ENCODE measurements at places on chromosomes 4 and X.

DNA sequence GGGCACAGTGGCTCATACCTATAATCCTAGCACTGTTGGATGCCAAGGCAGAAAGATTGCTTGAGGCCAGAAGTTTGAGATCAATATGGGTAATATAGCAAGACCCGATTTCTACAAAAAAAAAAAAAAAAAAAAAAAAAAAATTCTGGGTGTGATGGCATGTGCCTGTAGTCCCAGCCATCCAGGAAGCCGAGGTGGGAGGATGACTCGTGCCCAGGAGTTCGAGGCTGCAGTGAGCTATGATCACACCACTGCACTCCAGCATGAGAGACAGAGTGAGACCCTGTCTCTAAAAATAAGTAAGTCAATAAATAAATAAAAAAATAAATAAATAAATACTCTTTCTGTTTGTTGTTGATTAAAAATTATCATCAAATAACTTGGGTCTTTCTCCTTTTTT lies 62.4 kb upstream of the BMPR1B start:
- no peak for DNase-seq

- no peak for DNase-seq
Measured at GRCh38 chr4:107586371-107586770, 133.7 kb downstream of the PAPSS1 start.

- DNase-seq, result no peak
Measured at GRCh38 chrX:133646719-133647116, 231.4 kb upstream of the GPC4 start.

DNA sequence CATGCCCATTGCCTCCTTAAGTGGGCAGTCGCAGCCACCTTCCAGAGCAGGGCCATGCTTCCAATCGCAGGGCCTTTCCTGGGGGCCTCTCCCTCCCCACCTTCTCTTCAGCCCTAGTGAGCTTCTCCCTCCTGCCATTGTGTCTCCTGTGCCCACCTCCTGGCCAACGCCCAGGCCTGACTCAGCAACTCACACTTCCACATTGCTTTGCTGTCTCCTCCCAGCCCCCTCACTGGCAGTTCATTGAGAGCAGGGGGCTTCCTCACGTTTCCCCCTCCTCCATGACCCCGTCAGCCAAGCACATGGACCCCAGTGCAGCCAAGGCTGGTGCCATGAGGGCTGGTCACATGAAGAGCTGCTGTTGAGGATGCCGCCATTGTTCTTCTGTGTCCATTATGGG lies 25.9 kb downstream of the HTRA3 start:
- DNase-seq, result no peak

GRCh38 chr4:98290511-98290910 lies 29.3 kb downstream of the RAP1GDS1 start:
- DNase-seq, result peak; percentile 21

DNA sequence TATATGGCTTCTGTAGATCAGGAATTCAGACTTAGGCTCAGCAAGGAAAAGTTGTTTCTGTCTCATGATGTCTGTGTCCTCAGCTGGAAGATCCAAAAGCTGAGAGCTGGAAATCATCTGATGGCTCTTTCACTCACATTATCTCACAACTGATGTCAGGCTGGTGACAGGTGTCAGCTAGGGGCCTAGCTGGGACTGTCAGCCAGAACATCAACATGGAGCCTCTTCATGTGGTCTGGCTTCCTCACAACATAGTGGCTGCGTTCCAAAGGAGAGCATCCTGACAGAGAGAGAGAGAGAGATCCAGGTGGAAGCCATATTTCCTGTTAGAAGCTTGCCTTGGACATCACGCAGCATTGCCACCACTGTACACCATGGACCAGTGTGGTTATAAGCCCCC lies 10.6 kb upstream of the INTS6L start:
- no peak for DNase-seq

GRCh38 chr4:53306729-53307128 lies 59.1 kb downstream of the SCFD2 start:
- no peak for DNase-seq

GRCh38 chr4:174869339-174869738 lies 40.3 kb upstream of the GLRA3 start:
- DNase-seq, result no peak

DNA sequence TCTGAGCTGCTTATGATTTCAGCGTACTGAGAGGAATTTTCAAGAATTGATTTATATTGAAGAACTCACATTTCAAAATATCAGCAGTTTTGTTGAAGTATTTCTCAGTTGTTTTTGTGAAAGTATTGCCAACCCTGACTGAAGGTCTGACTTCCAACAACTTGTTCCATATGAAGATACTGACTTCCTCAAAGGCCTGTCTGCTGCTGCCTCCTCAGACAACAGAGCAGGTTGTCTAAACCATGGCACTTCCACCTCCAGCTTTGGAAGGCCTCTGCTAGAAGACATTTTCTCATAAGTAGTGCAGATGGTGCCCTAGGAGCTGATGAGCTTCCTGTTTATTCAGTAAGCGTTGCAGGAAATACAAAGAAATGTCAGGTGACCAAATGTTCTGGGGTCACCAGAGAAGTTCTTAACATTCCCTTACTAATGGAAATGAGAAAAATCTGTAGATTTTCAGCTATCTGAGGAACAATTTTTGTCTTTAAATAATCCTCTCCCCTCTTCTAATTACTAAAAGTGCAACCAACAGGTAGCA lies 28.8 kb downstream of the FGF2 start:
- DNase-seq, result peak; percentile 3

DNA sequence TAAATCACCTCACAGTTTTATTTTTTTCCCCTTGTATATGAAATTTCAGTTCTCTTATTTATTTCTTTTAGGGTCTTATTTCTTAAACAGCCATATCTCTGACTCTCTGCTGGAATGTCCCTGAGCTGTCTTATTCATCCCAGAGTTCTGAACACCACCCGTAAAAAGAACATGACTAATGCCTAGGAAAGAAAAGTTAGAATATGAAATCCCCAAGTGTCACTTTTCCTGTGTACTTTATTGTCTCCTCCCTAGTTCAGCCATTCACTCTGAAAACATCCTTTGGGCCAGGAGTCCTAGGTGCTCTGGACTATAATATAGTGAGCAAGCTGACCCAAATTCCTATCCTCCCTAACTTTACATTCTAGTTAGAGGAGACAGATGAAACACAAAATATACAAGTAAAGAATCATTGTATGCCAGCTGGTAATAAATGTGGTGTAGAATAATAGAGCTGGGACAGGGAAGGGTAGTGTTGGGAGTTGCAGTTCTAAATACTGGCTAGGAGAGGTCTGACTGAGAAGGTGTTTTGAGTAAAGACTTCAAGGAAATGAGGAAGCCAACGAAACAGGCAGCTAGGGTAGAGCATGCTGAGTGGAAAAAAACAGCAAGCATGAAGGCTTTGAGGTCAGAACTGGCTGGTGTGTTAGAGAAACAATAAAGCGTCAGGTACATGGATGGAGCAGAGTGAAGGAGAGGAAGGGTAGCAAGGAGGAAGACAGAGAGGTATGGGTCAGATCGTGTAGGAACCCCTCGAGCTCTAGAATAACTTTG lies 40.6 kb upstream of the FTHL17 start:
- DNase-seq, result no peak

DNA sequence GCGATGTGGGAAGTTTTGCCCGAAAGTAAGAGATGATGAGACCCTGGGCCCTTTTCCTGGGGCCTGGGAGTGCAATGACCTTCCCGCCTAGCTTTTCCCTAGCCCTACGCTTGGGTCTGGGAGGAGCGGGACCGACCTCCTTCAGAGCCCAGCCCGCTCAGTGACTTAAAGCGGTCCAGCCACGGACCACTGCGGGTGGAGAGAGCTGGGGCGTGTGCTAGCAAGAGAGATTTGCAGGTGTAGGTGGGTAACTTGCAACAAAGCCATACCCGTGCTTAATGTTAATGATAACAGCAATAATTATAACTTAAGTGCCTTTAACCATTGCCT lies 503 bp upstream of the PDE5A start:
- DNase-seq, result no peak

DNA sequence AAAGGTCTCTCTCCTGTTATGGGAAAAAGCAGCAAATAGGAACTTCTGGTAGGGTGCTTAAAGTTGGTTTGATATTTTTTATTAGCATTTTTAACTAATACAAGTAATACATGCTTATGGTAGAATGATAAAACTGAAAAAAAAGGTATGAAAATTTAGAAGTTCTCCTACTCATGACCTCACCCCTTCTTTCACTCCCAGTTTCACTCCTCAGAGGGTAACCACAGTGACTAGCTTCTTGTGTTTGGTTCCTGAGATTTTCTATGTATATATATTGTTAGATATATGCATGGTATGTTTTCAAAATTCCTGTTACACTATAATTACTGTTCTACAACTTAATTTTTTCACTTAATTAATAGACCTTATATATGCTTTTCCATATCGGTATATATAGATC lies 66.5 kb downstream of the AR start:
- no peak for DNase-seq

GRCh38 chrX:2401201-2401589 lies 99.6 kb downstream of the DHRSX start:
- DNase-seq, result no peak

- DNase-seq, result no peak
Measured at GRCh38 chr4:25007598-25007997, 23.1 kb downstream of the LGI2 start.

DNA sequence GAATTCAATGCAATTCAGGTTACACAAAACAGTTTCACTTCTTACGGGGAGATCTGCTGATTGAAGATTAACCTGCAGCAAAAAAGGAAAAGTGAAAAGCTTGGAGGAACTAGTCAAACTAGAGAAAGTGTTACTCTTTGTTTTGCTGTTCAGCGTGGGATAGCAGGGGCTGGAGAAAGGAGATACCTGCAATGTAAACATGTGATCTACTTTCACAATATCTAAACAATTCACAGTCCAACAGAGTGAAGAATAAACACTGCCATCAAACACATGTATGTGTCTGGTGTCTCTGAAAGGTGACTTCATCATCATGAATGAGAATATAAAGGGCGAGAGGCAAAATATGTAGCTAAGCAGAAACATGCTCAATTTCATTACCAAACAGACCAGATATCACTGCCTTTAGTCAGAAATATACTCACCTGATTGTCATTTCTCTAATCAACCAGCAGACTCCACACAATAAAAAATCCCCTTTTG lies 26.4 kb downstream of the NIPAL1 start:
- no peak for DNase-seq

DNA sequence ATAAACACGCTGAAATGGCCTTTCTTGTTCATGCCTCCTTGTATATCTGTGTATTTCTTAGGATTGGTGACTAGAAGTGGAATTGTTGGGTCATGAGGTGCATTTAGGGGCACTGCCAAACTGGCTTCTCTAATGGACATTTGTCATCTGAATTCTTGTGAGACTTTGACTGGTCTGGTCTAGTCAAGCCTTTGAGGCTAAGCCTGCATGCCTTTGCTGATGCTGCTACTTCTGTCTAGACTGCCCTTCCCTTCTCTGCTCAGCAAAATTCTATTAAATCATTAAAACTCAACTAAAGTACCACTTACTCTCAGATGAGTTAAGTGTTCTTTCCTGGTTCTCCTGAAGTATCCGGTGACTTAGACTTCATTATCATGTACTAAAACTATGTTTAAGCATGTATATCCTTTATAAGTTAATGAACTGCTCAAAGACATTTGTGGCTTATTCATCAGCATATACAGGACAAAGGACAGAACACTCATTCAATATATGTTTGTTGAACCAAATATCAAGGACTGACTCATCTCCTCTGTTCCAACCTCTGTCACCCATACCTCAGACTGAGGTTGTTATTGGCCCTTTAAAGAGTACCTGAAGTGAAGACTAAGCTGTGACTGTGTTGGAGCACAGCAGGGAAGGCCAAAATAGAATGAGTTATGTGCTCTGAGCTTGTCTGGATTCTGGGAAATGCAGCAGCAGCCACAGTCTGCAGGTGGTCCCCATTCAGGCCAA lies 9.0 kb downstream of the TCEAL1 start:
- no peak for DNase-seq

DNA sequence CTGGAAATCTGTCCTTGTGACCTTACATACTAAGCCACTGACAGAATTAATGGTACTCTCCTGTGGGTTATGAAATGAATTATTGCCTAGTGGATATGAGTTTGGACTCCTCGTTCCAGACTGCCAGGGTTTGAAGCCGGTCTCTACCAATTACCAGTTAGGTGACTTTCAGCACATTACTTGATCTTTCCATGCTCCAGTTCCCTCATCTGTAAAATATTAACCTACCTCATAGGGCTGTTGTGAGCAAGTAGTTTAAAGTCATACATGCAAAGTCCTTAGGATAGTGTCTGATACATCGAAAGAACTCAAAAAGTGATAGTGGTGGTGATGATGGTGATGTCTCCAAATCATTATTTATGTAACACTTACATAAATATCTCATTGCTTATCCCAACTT lies 373.5 kb upstream of the ARX start:
- DNase-seq, result no peak

DNA sequence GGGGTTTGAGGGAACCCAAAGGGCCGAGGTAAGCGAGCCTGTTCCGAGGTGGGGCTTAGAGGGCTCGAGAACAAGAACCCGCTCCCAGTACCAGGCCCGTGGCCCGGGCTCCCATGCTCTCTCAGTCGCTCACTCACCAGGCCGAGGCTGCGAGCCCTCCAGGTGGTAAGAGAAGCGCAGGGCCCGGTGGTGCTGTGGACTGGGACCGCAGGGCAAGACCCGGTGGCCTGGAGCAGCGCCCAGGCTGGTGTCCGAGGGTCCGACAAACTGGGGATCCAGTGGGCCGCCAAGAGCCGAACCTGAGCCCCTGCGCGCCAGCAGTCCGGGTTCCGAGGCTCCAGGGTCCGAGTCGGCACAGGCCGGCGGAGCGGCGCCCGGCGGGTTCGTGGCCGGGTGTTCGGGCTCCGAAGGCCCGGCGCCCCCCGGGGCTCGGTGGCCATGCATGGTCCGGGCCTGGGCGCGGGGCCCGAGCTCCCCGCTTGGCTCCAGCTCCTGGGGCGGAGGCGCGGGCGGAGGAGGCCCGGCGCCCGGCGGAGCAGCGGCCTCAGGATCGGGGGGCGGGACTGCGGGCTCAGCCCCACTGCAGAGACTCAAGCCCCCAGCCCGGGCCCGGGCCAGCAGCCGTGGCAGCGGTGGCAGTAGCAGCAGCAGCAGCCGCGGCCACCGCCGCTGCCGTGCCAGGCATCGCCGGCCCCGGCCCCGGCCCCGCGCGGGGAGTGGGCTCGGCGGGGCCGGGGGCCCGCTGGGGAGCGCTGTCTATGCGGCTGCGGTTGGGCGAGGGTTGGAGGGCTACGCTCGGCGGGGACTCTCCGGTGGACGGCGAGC lies 833 bp downstream of the FGD1 start:
- no peak for DNase-seq

DNA sequence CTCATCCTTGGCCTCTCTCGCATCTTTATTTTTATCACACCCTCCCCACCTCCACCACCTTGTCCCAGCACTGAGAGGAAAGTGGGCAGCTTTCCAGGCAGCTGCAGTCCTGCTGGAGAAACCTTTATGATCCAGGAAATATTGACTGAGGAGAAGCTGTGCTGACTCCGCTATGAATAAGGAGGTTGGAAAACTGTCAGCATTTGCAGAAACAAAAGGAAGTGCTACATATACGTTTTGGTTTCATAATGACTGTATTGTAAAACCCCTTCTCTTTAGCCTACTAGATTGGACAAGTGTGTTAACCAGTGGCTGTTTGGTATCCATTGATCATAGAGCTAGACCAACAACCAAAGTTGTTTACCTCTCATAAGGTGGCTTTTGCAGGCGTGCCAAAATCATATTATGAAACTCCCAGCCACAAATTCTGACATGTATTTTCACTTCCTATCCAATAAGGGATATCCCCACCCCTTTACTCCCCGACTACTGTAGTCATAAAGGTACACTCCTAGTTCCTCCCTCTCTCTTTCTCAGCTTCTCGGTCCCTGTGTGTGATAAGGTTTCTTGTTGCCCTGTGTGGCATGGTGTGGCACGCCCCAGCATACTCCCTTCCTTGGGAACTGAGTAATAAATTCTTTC lies 88.4 kb downstream of the GPR143 start:
- DNase-seq, result no peak

Data from hematopoietic multipotent progenitor cell treated with erythropoietin and hydrocortisone succinate and interleukin-3 and kit ligand, for 4 days (in vitro differentiated cells).